ENCODE measurements at places on chromosomes 3 and 15.

DNA sequence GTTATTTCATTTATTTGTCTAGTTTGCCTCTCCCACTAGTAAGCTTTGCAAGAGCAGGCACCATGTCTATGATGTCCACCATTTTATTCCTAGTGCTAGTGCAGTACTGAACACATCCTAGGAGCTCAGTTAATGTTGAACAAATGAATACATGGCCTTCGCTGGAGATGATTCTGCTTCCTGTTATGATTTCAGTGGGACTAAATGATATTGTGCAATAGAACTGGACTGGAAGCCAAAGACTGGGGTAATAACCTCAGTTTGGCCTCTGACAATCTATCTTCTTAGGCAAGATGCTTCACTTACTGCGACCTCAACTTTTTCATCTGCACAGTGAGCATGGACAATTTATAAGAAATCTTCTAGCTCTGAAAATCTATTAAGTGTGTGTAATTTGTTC lies 191.3 kb downstream of the ADAMTSL3 start:
- DNase-seq, result no peak

- DNase-seq, result no peak
Observed at GRCh38 chr15:35741881-35742280, 195.9 kb upstream of the DPH6 start.

DNA sequence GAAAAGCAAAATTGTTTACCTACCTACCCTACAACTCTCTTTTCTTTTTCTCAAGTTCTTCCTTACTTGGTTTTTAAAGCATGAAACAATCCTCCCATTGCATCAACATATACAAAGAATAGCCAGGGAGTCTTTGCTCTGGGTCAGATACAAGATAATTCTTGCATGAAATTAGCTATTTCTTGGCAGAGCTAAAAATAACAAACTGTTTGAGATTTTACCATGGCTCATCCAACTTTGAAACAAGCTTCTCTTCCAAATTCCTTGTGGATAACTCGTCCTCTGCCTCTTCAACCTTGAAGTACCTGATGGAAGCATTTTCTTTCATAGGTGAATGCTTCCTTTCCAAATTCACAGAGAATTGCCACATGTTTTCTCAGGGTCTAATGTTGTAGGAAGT lies 9.2 kb upstream of the CBLB start:
- DNase-seq, result no peak

GRCh38 chr3:43071313-43071893 lies 34.5 kb downstream of the POMGNT2 start:
- peak; percentile 2 for DNase-seq

- no peak for DNase-seq
Observed at GRCh38 chr3:150582620-150583019, 20.5 kb upstream of the SELENOT start.

GRCh38 chr3:138600100-138600745 lies 6.2 kb upstream of the CEP70 start:
- DNase-seq, result no peak

DNA sequence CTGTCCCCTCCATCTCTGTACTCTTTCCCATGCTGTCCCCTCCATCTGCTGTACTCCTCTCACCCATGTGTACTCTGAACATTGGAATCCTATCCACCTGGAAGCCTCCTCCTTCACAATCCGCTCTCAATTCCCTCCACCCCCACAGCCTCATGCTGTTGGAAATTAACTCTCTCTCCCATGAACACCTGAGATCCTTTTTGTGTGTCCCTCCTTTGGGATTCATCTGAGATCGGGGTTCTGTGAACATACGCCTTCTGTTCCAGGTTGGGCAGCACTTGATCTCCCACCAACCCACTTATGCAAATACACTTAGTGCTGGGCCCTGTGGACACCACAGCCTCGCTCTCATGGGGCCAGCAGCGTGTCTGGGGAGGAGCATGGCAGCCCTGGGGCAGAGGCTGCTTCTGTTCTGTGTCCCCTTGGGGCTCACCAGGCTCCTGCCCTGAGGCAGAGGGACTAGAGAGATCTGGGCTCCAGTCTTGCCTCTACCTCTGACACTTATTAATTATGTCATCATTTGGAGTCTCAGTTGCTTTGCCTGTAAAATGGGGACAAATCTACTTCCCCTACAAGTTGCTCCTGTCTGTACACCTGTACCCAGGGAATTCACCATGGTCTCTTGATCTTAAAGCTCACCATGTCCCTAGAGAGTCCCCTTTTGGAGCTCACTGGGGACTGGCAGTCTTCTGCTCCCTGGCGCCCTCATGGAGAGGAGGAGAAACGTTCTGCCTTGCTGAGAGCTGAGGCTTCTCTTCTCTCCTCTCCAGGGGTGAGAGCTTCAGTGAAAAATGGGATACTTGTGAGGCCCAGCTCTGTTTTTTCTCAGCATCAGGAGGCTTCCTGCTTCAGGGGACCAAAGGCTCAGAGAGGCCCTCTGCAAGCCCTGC lies 42.7 kb downstream of the ITGA11 start:
- no peak for DNase-seq

DNA sequence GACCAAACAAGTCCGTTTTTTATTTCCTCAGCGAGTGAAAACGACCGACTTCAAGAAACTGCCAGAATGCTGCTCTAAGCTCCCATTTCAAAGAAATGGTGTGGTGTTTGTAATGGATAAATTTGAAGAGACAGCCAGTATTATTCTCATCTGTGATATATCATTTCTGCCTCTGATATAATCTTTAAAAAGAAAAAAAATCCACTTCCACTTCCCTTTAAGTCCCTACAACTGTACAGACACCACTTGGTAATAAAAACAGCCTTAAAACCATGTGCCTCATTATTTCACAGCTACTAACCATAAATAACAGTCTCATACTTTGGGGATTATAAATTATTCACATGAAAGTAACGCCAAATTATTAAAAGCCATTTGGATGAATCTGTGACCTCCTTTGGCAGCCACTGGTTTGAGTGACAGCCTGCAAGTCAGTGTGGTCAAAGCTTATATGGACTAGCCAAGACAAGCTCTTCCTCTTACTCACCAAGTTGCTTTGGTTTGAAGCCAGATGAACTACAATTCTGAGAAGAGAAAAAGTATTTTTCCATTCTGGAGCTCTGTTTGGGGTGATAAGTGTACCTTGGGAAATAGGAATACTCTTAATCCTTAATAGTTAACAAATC lies 168.0 kb downstream of the SHOX2 start:
- DNase-seq, result no peak

- DNase-seq, result no peak
Observed at GRCh38 chr15:31364301-31365031, 37.8 kb downstream of the KLF13 start.

DNA sequence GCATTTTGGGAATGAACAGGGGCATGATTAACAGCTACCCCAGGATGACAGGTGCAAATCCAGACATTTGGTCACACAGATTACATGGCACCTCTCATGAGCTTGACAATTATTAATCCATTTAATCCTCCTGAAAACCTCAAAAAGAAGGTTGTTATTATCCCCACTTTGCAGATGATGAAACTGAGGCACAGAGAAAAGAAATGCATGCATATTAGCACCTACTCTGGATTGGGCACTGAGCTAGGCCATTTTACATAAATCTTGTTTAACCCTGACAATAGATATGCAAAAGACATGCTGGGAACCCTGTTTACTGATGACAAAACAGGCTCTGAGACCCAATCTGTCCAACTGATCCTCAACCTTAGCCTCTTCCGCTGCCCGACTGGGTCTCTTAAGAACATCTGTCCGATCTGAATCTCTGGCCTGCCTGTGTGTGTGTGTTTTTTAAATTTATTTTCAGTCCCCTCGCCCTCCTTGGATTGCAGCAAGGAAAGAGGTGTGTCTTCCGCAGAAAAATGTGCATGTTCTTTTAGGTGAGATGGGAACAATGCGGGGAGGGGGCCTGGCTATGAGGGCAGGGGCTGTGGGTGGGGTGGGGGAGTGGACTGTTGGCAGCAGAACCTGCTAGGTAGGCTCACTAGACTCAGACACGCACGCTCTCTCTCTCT lies 162.5 kb downstream of the WNT7A start:
- no peak for DNase-seq

DNA sequence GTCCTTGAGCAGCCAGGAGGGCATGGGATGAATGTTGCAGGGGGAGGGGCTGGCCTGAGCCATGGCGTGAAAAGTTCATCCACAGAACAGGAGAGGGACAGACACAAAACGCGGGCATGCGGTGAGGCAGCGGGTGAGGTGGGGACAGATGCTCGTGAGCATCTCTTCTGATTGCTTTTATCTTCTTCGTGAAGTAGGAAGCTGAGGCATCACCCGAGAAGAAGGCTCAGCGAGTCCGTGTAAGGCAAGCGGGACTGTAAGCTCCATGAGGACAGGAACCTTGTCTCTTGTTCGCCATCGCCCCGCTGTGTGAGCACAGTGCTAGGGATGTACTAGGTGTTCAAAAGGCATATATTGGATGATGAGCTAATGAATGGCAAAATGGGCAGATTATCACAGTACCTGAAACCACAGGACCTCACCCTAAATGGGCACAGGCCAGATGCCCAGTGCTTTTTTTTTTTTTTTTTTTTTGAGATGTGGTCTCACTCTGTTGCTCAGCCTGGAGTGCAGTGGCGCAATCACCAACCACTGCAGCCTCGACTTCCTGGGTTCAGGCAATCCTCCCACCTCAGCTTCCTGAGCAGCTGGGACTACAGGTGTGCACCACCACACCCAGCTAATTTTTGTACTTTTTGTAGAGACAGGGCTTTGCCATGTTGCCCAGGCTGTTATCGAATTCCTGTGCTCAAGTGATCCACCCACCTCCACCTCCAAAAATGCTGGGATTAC lies 46.8 kb downstream of the CPN2 start:
- DNase-seq, result no peak

GRCh38 chr3:157274644-157275137 lies 114.7 kb upstream of the CCNL1 start:
- no peak for DNase-seq

DNA sequence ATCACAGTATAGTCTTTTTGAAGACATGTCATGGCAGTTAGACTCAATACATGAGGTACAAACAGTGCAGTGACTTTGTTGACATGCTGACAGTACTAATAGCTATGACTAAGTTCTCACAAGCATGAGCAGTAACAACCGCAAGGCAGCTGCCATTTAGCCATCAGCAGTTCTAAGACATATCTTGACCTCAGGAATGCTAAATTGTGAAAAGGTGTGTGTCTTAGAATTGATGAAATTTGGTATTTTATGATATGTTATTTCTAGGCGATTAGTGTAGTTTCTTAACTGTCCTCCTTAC lies 60.7 kb upstream of the FURIN start:
- DNase-seq, result no peak

- no peak for DNase-seq
Observed at GRCh38 chr3:120622870-120623726, 27.0 kb downstream of the NDUFB4 start.

- no peak for DNase-seq
Observed at GRCh38 chr3:178966299-178967176, 105.1 kb downstream of the ZMAT3 start.

DNA sequence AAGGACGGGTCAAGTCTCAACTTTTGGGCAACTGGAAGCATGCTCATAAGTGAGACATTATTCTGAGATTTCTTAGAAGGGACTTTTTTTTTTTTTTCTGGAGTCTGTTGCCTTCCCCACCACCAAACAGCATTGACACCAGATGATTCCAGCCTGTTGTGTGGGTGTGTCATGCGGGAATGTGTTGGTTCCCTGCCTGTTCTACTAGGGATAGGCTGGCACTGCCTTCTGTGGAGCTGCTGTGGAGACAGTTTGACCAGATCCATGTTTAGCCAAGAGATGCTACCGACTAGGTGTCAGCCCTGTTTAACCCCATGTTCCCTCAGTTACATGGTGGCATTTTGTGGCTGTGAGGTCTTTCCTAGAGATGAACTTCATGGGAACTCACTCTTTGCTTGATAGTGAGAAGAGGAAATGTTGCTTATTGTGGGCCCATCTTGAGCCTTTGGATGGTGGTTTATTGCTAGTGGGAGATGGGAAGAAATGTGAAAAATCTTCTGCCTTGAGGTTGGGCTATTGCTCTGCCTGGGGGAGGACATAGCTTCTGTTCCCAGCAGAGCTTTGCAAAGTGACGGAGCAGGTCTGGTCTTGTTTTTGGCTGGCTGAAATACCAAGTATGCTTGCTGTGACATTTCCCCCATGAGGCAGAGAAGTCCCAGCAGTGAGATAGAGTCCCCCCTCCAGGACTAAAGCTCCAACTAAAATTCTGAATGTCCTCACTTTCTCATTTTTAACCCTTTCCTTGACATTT lies 31.3 kb downstream of the TRAK1 start:
- DNase-seq, result no peak

DNA sequence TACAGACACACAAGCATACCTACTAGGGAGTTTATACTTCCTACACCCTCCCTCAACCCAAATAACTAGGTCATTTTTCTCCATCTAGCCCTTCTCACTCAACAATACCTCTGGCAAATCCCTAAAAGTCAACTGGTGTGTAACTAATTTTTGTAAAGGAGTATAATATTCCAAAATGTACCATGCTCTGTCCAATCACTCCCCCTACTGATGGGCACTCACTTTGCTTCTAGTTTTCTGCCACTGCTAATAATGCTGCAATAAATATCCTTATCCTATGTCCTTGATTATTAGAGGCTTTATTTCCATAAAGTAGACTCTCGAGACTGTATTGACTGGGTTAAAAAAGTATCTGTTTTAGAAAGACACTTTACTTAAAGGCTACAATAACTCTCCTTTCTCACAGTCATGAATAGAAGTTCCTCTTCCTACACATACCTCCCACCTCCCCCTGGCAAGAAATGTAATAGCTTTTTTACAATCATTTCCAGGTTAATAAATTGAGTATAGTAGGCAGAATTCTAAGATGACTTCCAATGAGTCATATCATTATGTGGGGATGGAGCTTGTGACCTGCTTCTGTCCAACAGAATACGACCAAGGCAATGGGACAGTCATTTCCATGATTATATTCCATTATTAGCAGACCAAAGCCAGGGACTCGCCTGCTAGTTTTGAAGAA lies 30.0 kb downstream of the SHQ1 start:
- DNase-seq, result no peak

DNA sequence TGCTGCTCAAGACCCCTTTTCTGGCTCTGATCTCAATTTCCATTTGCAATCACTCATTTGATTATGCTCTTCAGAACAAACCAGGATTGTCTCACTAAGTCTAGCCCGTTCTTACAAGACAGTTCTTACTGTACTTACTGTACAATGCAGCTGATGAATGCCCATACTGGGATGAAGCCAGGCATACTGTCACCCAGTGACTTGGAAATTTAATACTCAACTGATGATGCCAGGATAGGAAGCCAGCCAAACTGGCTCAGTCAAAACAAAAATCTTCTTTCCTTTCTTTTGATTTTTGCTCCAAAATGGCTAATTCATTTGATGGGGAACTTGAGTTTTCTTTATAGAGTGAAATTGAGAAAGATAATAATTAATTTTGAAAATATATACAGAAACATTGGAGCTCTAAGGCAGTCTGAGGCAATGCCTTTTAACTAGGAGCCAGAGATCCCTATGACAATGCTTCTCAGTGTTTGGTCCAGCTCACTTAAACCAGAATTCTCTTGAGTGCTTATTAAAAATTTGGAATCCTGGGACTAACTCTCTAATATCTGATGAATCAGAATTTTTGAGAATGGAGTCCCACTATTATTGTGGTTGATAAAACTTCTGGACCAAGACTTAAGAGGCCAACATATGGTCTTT lies 265.6 kb upstream of the THBS1 start:
- no peak for DNase-seq
